ENCODE measurements at places on chromosomes 13 and 19.

DNA sequence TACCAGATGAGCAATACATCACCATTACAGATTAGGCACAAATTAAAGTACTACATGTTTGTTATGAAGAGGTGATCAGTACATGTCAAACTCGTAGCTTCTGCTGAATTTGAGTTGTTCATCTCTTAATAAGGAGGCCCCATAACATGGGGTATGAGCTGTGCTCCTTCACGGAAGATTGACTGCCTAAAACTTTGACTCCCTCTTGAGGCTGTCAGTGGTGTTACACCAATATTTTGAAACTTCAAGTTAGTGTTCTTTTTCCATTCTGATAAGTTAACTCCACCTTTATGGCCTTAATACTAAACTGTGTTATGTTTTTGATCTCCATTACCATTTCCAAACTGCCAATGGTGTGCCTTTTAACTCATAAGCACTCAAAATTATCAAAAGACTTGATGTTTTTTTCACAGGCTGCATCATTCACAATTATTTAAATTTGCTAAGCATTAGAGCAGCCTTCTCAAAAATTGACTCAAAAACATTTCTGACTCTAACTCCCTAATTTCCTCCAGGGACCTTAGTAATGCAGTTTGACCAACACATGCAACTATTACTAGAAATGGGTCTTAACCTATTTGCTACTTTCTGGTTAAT is 1591.5 kb downstream of the PCDH9 start:
- DNase-seq: peak; percentile 63

- no peak for DNase-seq
Observed at GRCh38 chr13:44678197-44678596, 102.1 kb upstream of the TSC22D1 start.

GRCh38 chr13:98020271-98020670 is 66.8 kb downstream of the IPO5 start:
- DNase-seq: no peak

DNA sequence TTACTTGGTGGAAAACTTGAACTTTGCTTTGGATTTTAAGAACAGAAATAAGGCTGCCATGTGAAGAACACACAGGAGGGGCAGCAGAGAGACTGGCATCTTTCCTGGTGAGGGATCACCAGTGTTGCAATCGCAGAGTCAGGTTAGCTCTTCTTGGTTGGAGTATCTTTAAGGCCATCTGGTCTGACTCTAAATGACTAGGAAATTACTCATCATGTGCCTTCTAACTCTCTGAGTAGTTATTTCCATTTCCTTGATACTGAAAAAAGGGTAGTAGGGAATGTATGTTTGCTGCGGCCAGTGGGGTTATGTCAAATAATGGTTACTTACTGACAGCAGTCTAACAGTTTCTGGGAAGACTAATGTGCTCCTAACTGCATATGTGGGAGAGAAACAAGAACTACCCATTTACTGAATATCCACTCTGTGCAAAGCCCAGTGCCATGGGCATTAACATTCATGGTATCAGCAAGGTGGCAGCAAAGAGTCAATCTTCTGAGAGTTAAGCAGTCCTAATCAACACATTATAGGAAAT is 122.1 kb downstream of the COG6 start:
- DNase-seq: peak; percentile 99

Data from amniotic epithelial cell (primary cell).